ENCODE measurements at places on chromosomes 3 and 15. TPM values are rescaled to one million over a fixed set of nuclear protein-coding genes. Genes with fewer than 3 reads are reported as not detected.

GRCh38 chr3:28449398-28449797 is 100.8 kb upstream of the AZI2 start:
- no peak for DNase-seq

DNA sequence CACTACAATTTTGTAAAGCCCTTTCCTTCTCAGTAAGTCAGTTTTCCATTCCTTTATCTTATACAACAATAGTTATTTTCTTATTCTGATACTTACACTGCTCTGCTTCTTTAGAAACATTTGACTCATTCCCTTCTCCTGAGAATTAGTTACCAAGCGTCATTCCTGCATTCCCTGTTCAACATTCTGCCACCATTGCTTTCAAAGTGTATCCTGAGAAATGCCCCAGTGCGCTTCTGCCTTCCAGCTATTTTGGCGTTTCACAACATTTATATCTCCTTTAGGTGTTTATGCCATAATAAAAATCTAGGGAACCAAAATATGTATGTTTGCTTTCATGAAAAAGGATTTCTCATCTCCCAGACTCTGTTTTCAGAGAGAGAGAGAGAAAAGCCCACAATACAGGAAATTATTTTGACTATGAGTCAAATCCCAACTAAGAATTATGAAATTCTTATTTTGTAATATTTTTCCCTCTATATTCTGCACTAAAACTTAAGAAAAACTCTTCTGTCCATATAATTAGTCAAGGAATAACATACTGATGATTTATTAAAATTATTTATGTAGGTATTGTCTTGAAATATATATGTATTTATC is 118.2 kb upstream of the RAP2B start:
- DNase-seq = no peak

DNA sequence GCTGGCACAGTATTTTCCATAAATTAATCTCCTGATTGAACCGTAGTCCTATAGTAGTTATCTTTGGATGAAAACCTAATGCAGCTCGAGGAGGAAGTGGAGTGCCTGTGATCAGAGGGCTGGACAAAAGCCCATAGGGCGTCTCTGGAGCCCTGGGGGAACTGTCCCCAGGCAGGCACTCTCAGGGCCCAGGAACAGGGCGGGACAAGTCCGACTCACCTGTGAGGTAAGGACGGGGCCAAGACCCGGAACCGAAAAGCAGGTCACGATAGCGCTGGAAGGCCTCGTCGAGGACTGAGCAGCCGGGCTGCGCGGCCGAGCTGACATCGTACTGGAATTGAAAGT is 341 bp downstream of the HEXA start:
- DNase-seq = no peak

DNA sequence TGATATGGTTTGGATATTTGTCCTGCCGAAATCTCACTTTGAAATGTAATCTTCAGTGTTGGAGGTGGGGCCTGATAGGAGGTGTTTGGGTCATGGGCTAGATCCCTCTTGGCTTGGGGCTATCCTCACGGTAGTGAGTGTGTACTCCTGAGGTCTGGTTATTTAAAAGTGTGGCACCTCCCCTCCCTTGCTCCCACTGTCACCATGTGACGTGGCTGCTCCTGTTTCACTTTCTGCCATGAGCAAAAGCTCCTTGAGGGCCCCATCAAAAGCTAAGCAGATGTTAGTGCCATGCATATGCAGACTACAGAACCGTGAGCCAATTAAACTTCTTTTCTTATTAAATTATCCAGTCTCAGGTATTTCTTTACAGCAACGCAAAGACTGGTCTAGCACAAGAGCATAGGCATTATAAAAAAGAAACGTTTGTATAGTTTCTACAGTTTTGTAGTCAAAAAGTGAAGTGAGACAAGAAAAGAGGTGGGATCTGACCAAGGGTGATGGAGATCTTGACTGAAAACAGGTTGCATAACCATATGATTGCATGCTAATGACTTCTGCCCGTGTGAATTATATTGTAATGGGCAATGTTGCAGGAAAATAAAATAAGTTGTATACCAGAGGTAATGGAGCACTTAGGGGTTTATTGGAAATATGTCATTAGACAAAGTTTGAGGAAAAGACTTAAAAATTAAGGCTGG is 28.5 kb upstream of the CLASP2 start:
- no peak for DNase-seq

GRCh38 chr3:112857526-112857925 is 10.9 kb upstream of the CD200R1L start:
- no peak for DNase-seq

DNA sequence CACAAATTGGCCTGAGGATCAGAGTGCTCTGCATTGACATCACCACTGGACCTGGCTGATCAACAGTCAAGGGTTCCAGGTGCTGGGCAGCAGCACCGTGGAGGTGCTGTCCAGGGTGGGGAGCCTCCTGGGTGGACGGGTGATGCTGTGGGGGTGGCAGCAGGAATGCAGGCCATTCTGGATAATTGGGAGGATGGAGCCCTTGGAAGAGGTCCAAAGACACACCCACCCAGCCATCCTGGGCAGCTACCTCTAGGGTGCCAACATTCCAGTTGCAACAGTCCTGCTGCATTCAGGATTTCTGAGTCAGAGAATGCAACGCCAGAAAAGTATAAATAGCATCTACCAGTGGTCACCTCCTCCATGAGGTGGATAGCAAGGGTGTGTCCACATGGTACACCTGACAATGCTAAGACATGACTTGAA is 26.8 kb downstream of the STARD5 start:
- no peak for DNase-seq

DNA sequence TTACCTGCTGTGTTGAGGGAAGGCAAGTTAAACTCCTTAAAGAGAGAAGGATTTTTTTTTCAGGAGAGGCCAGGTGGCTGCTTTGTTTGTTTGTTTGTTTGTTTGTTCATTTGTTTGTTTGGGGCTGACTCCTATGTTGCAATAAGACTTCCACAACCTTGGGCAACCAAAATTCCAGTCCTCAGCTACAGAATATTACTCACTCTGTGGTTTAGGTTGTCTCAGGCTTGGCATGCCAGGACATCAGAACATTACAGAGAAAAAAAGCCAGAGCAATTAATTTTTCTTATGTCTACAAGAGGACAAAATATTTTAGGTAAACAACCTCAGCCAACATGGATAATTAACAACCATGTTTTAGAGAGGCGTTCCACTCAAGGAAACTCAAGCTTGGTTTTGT is 156.7 kb upstream of the ATP11B start:
- DNase-seq = no peak

DNA sequence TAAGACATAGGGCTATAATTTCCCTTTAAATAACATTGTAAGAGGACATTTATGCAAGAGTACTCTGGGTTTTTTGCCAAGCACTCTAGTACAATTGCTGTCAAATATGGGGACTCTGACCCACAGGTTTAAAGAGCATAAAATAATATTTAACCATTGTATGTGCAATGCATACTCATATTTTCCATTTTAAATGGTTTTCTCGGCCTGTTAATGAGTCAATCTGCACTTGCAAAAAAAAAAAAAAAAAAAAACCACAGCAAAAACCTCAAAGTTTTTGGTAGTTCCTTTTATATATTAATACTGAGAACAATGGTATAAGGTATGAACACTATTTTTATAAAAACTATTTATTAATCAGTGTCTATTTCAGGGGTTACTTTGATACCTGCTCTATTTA is 304.0 kb upstream of the CBLB start:
- no peak for DNase-seq

- no peak for DNase-seq
Observed at GRCh38 chr15:41215708-41216107, 14.8 kb downstream of the EXD1 start.

GRCh38 chr3:33075995-33076394 is 21.0 kb downstream of the GLB1 start:
- no peak for DNase-seq

Gene TIGIT
- polyA plus RNA-seq = 0.08 TPM

Gene ST3GAL6
- 100 TPM for polyA plus RNA-seq

Gene CCDC14
- polyA plus RNA-seq = 218 TPM

Gene FES
- polyA plus RNA-seq = 13.1 TPM

Data from left kidney (tissue), 8 donors.